ENCODE measurements at places on chromosomes 1 and 21.

DNA sequence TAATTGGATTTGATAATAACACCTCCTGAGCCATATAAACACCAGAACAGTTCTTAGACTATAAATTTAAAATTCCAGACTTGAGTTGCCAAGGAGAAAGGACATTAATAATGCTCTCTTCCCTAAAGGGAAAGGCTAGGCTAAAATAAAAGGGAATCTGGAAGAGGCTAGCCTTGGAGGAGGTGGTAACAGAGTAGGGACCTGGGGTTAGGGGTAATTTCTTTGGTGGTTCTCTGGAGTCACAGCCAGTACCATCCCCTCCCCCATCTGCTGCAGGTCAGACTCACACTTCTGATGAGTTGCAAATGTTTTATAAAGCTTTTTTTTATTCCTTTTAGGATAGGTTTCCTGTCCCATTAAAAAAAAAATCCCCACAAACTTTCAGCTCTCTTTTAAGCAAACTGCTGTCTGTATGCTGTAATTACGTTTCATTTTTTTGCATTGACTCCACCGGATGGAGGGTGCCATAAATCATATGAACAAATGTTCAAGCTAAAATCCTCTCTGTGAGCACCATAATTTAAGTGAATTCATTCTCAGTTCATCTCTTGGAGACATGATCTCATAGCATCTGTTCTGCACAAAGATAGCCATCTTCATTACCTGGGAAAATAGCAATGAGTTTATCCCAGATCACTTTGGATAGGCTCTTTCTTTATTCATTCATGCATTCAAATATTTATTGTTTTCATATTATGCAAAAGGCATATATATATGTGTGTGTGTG is 379.6 kb downstream of the TTLL7 start:
- no peak for DNase-seq

DNA sequence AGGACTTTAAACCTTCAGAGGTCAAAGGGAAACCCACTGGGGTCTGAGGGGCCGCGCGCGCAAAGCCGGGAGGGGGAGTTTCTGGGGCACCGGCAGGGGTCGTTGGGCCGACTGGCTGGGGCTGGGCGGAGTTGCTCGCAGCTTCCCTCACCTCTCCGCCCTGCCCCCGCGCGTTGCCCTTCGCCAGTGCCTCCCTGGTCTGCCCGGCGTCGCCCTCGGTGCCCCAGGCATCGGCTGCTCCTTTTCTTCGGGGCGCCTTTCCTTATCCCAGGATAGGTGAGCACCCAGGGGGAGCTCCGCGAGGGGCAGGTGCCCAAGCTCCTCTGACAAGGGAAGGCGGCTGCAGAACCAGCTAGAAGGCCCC is 390 bp upstream of the NGF start:
- no peak for DNase-seq

GRCh38 chr1:247822060-247822459 is 1.9 kb downstream of the OR14A16 start:
- DNase-seq, result no peak

- DNase-seq, result no peak
These were observed 86.3 kb upstream of the ARTN start for GRCh38 chr1:43847290-43847689.

GRCh38 chr1:82487778-82488177 is 687.0 kb downstream of the ADGRL2 start:
- DNase-seq, result no peak

DNA sequence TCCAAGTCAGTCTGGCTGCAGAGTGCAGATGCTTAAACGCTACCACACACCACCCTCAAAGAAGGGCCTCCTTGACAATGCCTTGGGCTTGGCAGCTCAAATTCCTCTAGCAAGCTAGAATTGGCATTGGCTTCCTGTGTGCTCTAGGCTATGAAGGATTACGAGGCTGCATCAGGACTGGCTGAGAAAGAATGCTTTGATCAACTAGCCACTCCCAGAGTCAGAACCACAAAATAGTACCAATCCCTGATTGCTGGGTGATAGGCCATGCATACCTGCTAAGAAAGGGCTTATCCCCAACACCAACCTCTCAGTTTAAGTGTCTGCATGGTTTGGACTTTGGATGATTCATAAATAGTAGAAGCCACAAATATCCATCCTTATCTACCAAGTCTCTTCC is 504.9 kb downstream of the OMA1 start:
- no peak for DNase-seq

DNA sequence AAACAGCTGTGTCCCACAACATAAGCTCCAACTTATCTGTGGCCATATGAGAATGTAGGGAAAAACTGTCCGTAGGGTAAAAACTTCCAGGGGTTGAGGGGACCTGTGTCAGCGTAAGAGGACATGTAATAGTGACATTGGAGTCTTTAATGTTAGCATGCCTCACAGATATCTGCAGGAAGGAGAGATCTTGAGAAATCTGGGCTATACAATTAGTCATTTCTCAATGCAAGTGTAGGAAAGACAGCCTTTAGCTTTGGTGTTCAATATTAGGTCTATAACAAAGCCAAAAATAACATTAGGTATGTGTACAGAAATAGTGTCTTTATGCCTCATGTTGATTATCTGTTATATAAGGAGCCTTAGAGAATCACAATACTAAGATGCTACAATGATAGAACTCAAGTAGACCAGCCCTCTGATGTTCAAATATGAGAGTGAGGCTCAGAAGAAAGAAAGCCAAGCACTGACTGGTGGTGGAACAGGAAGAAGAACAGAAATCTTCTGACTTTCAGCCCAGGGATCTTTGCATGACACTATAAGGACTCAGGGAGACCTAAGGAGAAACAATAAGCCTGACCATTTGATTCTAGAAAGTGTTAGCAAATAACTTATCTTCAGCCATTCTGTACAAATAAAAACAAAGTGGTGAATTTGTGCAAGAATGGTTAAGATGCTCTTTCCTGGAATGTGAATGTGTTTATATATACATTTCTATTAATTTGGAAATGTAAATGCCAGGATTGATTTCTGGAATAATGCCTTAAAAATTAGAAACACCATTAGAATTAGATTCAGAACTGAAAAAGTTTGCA is 152.6 kb downstream of the ZC3H11B start:
- DNase-seq, result no peak

DNA sequence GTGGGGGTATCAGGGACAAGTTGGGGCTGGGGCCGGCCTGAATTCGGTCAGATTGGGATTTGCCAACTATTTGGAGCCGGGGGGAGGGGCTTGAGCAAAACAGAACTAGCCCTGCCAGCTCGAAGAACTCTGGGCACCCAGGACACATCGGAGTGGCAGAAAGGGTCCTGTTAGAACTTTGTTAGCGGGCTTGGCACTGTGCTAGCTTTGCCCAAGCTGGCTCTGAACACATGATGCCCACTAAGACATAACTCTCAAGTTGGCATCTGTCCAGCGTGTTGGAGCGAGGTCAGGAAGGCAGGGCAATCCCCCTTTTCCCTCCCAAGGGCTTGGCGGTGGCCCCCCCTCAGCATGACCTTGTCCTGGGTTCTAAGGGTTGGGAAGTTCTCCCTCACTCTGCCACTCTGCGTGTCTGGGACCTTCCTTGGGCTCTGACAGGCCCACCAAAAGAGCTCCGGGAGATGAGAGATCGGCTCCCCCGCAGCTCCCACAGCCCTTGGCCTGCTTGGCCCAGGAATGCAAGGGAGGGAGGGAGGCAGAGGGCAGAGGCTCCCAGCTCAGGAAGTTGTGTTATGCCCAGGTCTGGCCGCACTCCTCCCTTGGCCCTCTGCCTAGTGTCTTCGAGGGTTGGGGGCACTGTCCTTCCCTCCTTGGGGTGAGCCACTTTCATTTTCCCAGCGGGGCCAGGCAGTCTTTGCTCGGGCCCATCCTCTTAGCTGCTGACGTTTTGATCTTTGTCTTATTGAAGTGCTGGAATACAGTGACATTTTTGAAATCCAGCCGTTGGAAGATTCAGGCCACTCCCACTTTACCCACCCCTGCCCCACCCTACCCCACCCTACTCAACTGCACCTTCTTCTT is 1.2 kb downstream of the LMNA start:
- DNase-seq, result peak; percentile 31

- DNase-seq, result no peak
These were observed 30.2 kb upstream of the SLAMF1 start for GRCh38 chr1:160676869-160677597.

- DNase-seq, result no peak
These were observed 173.0 kb downstream of the GABPA start for GRCh38 chr21:25907573-25908275.

DNA sequence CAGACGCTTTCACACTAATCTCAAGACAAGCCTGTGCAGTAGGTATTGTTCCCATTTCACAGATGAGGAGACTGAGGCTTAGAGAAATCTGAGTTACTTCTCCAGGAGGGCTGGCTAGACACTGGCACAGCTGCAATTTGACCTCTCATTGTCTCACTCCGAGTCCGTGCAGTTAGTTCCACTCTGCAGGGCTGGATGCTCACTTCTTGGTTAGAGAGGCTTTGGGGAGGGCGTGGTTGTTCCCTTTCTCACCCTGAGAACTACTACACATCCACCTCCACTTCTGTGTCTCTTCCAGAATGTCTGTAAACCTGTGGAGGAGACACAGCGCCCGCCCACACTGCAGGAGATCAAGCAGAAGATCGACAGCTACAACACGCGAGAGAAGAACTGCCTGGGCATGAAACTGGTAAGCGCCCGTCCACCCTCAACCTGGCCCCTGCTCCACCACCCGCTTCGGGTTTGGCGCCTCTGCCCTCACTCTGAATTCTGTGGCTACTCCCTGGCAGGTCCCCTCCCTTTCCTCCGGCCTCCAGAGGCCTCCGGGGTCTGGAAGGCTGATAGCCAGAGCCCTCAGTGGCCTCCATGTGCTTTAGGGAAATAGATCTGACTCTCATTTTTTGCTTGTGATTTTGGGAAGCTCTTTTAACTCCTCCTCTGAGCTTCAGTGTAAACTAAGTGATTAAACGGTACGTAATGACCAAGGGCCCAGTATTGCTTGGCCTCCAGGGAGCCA is 29.1 kb downstream of the EIF2D start:
- DNase-seq, result no peak

- no peak for DNase-seq
These were observed 13.7 kb downstream of the CADM3 start for GRCh38 chr1:159185121-159185520.

DNA sequence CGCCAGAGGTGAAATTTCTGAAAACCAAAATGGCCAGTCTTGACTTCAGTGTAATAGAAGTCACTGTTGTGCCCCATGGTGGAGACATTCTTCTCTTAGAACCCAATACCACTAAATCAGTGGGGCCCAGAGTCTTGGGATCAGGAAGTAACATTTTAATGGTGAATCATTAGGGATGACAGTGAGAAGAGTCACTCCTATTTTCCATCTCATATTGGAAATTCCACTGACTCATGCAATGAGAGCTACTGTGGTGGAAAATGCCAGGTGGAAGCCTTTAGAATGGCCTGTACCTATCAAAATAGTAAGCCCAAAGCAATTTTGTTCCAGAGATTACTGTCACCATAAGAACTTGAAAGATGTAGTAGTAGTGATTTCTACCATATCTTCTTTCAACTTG is 20.6 kb upstream of the PPM1J start:
- DNase-seq, result peak; percentile 61

DNA sequence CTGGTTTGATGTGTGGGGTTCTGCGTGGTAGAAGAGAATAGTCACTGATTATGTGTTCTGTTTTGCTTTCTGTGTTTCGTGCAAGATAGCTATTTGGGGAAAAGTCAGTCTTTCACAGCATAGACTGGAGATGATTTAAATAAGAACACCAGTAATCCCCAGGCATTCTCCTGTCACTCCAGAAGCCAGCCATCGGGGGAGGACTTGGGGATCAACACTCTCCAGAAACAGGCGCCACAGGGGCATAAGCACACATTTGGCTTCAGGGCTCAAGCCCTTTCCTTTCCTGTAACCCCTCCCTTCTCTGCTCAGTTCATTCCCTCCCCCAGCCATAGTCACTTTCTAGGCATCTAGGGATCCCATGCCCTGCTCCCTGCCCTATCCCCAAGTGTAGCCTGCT is 97.3 kb upstream of the BEND5 start:
- DNase-seq, result no peak

DNA sequence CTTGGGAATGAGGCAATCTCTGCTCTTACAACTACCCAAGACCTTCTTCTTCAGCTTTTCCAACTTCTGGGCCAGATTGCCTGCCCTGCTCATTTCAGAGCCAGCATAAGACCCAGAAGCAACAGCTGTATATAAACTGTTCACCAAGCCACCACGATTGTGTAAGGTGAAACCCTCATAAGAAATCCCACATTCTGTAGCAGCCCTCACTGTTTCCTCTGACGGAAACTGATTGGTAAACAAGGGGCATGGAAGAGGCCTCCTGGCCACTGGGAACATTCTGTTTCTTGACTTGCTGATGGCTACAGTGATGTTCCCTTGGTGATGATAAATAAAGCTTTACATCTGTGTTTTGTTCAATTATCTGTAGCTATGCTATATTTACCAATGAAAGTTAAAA is 39.7 kb upstream of the EXO1 start:
- DNase-seq, result no peak

DNA sequence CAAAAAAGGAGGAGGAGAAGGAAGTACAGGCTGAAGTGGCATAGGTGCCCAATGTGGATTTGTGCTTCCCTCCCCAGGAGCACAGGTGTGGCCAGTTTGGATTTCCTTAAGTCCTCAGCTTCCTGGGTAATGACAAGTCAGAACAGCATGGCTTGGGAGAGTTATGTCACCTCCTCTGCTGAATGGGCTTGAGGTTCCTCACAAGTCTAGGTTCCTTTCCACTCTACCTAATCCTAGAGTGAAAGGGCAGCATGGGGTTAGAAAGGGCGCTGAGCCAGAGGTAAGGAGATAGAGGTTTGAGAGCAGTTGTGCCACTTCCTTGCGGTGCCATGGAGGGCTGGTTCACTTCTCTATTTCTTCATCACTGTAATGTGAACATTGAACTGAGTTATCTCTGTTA is 35.5 kb upstream of the IL20 start:
- no peak for DNase-seq

- no peak for DNase-seq
These were observed 119.4 kb downstream of the MRPS6 start for GRCh38 chr21:34192646-34193285.

DNA sequence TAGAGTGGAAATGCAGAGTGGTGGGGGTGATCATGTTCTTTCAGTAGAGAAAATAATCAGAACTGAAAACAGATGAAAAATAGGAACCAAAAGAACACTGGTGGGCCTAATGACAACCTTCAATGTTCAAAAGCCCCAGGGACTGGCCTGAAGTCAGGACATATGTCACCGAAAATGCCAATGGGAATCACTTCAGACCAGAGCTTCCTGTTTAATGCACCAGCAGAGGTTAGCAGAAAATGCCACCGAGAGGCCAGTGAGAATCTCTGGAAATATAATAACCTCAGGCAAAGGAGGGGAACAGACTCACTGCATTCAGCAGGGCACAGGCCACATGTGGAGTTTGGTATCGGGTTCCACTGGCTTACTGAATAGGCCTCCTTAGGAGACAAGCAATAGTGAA is 15.9 kb upstream of the CD58 start:
- no peak for DNase-seq

- peak; percentile 8 for DNase-seq
These were observed 183.3 kb upstream of the ADGRL2 start for GRCh38 chr1:81617308-81617967.

- no peak for DNase-seq
These were observed 36.0 kb downstream of the OVAAL start for GRCh38 chr1:180594723-180595122.
